ENCODE measurements at places on chromosomes 16 and 17.

DNA sequence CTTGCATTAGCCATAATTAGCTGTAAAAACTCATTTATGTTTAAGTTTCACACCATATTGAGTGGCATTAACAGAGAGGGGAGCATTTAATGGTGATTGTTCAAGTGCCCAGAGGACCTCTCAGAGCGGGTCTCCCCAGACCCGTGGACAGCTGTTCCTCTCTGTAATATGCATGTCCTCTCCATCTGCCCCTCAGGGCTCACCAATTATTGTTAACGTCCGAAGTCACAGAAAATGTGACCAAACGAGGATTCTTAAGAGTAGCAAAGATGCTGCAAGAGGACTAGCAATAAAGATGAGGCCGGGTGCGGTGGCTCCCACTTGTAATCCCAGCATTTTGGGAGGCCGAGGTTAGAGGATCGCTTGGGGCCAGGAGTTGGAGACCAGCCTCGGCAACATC, 130.2 kb downstream of the CPPED1 start:
- DNase-seq: no peak

DNA sequence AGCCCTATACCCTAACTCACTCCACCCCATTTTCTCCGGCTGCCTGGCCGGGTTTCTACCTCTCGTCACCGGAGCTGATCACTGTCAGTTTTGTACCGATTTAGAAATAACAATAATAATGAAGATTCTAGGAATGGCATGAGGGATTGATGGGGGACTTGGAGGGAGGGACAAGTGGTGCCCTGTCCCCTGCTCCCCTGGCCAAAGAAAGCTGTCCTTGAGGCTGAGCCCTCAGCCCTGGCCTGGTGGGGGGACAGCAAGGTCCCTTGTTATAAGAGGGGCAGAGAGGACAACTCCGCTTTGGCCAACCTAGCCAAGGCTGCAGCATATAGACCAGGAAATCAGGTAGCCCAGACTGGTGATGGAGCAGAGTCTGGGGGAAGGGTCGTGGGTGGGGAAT, 10.5 kb downstream of the GAS2L2 start:
- DNase-seq: no peak

GRCh38 chr17:336110-337021, 16.2 kb downstream of the RPH3AL start:
- DNase-seq: no peak

- DNase-seq: no peak
These were observed 6.5 kb downstream of the SETD1A start for GRCh38 chr16:30963925-30964511.

DNA sequence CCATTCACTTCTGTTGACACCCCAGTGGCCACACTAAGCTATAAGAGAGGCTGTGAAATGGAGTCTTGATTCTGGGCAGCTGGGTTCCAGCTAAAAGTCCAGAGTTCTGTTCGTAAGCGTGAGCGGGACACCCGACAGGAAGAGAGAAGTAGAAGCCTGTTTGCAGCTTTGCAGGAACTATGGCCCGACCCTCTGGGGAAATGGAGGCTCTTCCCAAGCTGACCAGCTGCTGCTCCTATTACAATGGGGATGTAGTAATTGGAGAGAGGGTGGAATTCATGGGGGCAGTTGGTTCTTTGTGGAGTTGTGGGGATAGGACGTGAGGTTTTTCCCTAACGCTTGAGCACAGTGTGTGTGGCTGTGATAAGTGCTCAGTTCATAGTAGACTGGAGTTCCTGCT, 28.4 kb downstream of the UBALD1 start:
- no peak for DNase-seq

DNA sequence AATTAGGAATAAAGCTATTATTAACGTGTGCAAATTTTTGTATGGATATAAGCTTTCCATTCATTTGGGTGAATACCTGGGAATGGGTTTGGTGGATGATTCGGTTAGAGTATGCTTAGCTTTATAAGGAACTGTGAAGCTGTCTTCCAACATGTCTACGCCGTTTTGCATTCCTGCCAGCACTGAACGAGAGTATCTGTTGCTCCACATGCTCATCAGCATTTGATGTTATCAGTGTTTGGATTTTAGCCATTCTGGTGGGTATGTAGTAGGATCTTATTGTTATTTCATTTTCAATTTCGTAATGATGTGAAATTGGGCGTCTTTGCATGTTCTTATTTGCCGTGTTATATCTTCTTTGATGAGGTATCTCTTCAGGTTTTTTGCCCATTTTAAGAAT, 168.0 kb downstream of the RPTOR start:
- DNase-seq: no peak

DNA sequence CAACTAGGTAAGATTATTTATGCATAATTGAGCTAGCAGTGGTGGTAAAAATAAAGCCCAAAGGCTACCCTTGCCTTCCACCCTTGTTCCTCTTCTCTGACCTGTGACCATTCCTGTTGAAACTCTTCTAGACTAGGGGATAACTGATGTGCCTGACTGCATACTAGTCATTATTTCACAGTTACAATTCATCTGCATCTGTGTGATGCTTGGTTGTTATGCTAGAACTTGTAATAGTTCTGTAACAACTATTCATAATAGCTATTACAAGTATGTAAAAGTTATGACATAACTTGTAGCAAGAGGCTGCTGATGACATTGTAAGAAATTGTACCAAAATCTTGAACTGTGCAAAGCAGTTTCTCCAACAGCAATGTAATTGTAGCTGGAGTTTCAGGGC, 2.4 kb upstream of the VAC14 start:
- no peak for DNase-seq

DNA sequence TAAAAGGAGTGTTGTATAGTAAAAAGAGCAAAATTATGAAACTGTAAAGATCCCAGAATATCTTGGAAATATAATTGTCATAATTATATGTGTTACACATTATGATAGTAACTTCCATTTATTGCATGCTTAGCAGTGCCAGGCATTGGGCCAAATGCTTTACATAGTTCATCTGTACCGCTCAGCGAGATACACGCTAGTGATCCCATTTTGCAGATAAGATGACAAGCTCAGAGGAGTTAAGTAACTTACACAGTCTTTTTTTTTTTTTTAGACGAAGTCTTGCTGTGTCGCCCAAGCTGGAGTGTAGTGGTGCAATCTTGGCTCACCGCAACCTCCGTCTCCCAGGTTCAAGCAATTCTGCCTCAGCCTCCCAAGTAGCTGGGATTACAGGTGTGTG, 6.8 kb upstream of the EZH1 start:
- DNase-seq: no peak

- no peak for DNase-seq
These were observed 30.1 kb downstream of the HIC1 start for GRCh38 chr17:2084766-2085647.

- no peak for DNase-seq
These were observed 7.1 kb downstream of the ADGRG1 start for GRCh38 chr16:57635266-57636097.

GRCh38 chr16:27853651-27854050, 209.9 kb downstream of the GSG1L start:
- no peak for DNase-seq

- no peak for DNase-seq
These were observed 83.3 kb upstream of the ZKSCAN2 start for GRCh38 chr16:25340973-25341372.

DNA sequence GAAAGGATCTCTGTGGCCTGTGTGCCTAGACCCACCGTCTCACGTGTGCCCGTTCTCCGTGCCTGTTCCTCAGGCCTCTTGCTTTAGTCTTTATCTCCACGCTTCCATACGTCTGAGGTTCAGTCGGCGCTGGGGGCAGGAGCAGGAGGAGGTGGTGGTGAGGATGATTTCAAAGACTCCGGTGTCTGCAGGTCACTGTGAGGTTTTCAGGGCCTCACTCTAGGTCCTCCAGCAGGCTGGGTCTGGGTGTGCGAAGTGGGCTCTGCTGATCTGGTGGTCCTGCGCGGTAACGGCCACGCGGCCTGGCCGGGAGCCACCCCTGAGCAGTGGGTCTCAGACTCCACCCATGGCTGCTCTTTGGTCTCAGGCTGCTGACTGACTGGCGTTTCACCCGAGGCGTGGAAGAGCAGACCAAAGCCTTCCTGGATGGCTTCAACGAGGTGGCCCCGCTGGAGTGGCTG, 14.4 kb upstream of the CLEC18A start:
- no peak for DNase-seq

GRCh38 chr16:28882551-28883160, 4.4 kb downstream of the ATP2A1 start:
- no peak for DNase-seq

- no peak for DNase-seq
These were observed 30.6 kb downstream of the CHD9 start for GRCh38 chr16:53085369-53085843.

DNA sequence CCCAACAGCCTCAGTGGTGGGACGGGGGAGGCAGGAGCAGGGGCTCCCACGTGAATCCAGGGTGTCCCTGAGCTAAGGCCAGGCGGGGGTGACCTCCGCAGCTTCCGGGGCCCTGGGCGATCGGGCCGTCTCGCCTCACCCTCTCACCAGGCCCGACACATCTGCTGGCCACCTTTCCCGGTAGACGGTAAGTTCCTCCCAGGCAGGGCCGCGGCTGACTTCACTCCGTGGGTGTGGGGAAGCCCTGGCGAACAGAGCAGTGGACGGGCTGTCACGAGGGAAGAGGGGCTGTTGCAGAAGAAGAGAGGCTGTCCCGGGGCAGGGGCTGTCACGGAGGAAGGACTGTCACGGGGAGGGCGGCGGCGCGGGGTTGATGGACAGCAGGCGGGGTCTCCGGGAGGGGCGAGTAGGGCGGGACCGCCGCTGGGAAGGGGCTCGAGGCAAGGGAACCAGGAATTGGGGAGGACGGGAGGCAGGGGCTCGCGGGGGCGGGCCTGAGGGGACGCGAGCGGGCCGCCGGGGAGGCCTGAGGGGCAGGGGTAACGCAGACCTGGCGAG, 498 bp downstream of the PKMYT1 start:
- DNase-seq: no peak

DNA sequence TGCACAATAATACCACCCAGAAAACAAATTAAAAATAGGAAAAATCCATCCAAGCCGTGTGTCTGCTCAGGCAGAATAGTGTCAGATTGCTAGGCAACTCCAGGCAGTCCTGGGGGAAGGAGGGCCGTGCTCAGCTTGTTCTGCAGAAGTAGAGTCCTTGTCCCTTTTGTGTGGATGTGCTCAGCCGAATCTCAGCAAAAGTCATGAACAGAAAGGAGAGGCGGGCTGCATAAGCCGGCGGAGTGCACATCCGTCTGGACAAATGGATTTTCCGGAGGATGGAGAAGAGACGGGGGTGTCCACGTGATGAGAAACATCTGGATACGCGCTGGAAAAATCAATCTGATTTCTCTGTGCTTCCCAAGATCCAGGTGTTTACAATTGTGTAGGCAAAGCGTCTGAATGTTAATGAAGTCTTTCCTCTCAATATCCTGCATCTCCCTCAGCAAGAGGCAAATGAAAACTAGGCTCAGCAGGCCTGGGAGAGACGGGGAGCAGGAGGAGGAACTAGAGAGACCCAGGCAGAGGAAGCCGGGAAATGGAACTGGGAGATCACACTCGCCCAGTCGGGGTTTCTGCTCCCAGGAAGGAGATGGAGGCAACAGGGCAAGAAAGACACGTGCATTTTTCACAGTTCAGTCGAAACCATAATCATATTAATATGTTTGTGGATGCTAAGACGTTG, 7.7 kb upstream of the RBFOX3 start:
- peak; percentile 5 for DNase-seq

DNA sequence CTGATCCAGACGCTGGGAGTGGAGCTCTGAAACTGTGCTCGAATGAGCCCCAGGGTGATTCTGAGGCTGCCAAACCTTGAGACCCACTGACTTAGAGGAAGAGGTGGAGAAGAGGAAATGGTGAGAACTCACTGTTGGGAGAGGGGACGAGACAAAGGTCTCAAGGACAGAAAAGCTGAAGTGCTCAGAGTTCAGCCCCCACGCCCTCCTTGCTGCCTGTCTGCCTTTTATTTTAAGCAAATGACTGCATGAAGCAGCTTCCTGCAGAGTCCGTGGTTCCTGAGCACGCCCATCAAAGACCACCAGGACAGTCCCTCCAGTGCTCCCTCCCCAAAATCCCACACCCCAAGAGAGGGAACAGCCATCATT, 20.4 kb downstream of the COTL1 start:
- no peak for DNase-seq

DNA sequence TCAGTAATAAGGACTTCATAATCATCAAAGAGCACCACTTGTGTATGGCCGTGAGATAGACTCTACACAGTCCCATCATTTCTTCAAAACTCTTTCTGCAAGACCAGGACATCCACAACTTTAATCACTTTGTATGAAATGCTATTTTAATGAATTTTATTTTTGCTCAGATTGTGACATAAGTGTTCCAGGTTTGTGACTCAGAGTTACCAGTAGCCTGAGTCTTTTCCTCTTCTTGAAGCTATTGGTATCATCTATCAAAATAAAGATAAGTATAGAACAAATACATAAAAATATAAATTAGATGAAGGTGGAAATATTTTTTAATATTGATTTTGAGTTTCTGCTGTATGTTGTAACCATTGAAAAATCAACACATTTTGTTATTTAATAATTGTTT, 16.6 kb upstream of the VWA3A start:
- DNase-seq: no peak

GRCh38 chr16:31569360-31569717, 41.6 kb downstream of the AHSP start:
- no peak for DNase-seq

DNA sequence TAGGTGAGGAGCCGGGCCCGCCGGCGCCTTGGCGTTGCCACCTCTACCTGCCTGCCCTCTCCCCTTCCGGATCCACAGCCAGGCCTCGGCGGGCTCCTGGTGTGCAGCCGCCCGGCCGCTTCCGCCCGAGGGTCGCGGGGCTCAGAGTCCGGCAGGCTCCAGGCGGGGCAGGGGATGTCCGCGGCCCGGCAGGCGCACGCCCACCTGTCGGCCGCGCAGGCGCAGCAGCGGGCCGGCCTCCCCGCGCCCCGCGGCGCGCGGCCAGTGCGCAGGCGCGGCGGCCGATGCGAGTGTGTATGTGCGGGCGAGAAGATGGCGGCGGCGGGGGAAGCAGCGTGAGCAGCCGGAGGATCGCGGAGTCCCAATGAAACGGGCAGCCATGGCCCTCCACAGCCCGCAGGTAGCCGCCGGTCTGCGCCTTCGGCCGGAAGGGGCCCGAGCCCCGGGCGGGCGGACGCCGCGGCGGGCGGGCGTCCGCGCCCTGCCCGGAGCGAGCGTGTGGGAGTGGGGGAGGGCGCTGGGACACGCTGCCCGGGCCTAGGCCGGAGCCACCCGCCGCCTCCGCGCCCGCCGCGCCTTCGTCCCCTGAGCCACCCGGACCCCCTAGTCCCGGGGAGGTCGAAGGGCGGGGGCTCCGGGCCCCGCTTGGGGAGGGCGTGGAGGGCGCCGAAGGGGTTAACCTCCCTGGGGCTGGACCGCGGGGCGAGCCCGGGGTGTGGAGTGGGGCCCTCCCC, at the start of gene USP10:
TSS of gene USP10 (plus strand) at position 289 of the 734 bp plus-strand sequence. CDS start at position 380, 91 bp downstream.
- DNase-seq: no peak
